ENCODE measurements at places on chromosomes 4 and X.

- DNase-seq: no peak
Observed at GRCh38 chrX:115592997-115593734, 32.2 kb downstream of the PLS3 start.

DNA sequence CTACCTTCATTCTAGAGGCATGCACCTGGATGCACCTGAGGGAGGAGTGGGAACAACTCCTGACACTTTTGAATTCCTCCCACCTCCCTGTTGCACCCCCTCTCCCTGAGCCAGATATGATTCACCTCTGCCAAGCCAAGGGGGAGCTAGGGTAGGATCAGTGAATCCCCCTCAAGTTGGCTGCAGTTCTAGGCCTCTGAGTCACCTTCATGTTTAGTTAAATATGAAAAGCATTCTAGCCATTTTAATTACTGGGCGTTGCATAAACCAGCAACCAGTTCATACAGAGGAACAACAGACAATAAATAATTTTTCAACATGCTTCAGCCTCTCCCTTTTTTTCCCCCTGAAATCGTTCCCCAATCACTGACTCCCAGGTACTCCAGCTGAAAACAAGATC lies 1440.2 kb downstream of the ADGRL3 start:
- no peak for DNase-seq

GRCh38 chr4:176261481-176261880 lies 7.5 kb downstream of the ASB5 start:
- DNase-seq: no peak

- DNase-seq: no peak
Observed at GRCh38 chrX:17298564-17298963, 76.4 kb upstream of the NHS start.

DNA sequence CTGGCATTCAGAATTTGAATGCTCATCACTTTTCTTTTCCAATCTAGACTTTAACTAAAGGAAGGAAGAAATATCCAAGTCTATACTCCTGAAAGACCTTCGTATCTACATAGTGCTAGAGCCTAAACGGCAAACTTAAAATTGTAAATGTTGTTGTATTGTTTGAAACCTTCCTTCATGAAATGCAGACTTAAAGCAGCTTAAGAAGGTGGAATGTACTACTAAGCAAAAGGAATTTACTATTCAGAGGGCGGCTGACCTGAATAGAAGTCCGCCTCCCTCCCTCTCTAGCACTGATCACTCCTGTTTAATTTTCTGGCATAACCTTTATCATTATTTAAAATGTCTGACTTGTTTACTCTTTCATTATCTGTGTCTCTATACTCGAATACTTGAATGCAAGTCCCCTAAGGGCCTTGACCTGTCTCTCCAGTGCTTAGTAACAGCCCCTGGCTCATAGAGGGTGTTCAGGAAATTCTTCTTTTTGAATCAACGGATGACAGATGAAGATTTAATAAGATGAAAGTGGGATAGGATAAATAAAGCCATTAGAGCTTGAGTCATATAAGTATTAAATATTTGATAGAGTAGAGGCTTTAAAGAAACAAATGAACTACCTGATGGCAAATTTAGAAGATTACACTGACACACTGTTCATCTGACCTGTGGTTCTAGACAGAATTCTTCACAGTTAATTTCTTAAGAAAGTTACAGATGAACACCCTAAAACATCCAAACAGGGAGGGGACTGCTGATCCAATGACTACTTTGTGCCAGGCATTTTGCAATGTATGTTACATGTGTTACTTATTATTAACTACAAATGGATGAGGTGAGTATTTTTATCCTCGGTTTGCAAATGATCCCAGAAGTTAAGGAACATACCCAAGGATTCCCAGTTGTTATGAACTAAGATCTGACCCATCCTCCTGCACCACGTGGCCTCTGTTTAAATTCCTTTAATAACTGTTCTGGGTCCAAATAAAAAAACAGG lies 20.2 kb upstream of the RBPJ start:
- no peak for DNase-seq

Measured in activated CD4-positive, alpha-beta T cell treated with anti-CD3 and anti-CD28 coated beads, Interleukin-2, amount 50 U/mL, for 24 hours (primary cell).